ENCODE measurements at places on chromosomes 7 and 10.
A peak's percentile ranks its signal among the peaks of the same experiment; 100 is the strongest.

DNA sequence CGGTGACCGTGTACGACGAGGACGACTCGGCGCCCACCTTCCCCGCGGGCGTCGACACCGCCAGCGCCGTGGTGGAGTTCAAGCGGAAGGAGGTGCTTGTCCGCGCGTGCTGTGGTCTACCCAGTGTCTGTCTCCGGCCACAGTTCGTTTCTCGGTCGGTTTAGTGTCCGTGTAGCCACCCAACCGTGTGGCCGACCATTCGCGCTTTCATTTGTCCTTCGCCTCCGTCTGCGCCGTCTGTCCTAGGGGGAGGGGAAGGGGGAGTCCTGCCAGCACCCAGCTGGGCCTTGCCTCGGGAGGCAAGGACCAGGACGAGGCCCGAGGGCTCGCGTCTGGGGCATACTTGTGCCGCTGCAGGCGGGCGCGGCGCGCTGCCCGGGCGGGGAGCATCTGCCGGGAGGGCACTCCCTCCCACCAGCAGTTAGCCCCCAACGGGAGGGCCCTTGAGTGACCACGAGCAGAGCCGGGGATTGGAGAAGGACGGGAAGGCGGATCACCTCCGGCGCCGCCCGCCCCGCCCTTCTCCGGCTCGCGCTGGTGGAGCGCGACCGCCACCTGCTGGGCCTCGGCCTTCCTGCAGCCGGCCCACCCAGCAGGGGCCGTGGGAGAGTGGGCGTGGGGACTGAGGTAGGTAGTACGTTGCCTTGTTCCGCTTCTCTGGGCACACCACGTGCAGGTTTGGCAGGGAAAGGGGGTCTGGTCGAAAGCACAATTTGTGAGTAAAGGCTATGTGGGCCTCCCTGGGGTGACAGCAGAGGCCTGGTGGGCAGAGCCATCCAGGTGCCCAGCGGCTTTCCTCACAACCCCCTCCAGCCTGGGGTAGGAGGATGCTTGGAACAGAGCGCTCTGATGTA lies 28.5 kb downstream of the RET start:
- DNase-seq, result peak; percentile 64

DNA sequence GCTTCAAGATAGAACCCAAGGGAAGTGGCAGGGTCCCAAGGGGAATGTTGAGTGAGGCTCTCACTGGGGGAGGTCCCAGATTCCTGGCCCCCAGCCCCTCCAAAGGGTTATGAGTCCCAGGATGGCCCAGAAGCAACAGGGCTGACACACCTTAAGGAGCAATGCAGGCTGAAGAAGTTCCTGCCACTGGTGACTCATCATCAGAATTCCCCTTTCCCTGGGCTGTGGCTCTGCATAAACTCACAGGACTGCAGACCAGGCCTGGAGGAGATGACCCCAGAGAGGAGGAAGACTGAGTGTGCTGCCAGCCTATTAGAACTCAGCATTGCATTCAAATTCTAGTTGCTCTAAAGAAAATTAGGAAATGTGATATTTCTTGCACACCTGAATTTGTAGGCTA lies 126.7 kb downstream of the DPP6 start:
- DNase-seq, result no peak

GRCh38 chr10:79494871-79495705 lies 17.2 kb upstream of the EIF5AL1 start:
- DNase-seq, result no peak

- DNase-seq, result no peak
Measured at GRCh38 chr7:109950256-109950655, 1140.7 kb upstream of the LRRN3 start.

GRCh38 chr7:35401217-35401879 lies 147.4 kb upstream of the TBX20 start:
- DNase-seq, result no peak

DNA sequence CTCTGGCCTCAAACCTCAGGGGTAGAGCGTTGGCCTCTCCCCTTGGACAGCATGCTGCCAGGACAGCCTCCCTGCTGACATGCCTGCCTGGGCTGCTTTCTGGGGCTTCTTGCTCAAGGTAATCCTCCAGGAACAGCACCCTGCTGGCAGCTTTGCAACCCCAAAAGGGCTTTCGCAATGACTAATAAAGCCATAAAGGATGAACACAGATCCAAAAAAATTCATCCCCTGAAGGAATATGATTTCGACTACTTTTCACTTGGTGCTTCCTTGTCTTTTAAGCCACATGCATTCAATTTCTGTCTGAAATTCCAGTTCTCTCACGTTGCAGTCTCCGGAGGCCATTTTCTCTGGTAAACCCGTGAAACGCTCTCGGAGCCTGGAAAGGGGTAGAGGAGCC lies 15.1 kb upstream of the SH3PXD2A start:
- no peak for DNase-seq

- DNase-seq, result no peak
Measured at GRCh38 chr7:66173856-66174255, 31.3 kb upstream of the TPST1 start.

- DNase-seq, result no peak
Measured at GRCh38 chr10:110506448-110506847, 8.7 kb downstream of the DUSP5 start.

DNA sequence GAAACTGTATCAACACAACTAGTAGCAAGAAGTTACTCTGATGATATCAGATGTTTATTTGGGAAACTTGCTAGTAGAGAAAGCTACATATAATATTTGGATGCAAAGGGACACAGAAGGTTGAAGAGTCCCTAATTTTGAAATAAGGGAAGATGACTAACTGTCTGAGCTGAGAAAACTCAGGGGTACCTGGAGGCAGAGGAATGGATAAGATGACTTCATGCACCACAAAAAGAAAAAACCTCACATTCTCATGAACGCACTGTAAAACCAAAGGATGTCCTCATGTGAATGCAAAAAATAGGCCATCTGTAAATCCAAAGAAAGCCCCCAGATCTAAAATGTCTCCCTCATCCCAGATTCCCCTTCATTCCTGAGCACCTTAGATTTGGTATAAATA lies 29.3 kb downstream of the PRSS2 start:
- DNase-seq, result no peak

GRCh38 chr7:3245077-3245476 lies 56.0 kb upstream of the SDK1 start:
- DNase-seq, result no peak

GRCh38 chr10:131818510-131819234 lies 82.1 kb upstream of the PPP2R2D start:
- DNase-seq, result no peak

Measured in nucleus accumbens (tissue), 56 donors.